ENCODE measurements at places on chromosomes 7 and 10.

DNA sequence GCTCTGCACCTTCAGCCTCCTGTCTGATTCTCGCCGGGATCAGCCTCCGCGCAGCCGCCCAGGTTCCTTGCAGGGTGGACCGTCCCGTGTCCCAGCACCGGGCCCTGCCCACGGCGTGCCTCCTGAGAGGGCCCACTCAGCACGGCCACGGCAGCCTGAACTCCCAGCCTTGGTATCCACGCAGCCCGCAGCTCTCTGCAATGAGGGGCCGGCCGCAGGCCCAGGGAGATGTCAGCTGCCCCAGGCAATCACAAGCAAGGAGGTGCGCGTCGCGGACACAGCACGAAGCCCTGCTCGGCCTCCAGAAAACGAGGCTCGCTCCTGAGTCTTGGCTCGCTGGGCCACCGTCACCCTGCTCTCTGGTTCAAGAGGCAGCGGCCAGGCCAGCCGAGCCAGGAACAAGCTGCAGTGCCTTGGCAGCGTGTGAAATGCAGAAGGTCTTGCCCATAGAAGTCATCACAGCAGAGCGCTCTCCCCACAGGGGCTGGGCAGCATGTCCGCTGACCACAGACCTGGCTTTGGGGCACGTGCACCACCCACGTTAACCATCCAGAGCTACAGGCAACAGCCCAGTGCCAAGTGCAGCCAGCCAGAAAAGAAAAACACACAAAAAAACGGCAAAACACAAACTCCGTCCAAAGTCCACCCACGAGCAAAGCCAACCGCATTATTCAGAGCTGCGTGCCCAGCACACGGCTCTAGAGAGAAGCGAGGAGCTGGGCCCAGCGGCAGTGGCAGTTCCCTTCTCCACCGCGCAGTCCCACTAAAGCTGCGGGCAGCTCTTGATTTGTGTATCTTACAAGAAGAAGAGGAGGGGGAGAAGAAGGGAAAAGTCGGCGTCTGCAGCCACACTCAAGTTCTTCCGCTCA lies 13.9 kb downstream of the GPER1 start:
- no peak for DNase-seq

DNA sequence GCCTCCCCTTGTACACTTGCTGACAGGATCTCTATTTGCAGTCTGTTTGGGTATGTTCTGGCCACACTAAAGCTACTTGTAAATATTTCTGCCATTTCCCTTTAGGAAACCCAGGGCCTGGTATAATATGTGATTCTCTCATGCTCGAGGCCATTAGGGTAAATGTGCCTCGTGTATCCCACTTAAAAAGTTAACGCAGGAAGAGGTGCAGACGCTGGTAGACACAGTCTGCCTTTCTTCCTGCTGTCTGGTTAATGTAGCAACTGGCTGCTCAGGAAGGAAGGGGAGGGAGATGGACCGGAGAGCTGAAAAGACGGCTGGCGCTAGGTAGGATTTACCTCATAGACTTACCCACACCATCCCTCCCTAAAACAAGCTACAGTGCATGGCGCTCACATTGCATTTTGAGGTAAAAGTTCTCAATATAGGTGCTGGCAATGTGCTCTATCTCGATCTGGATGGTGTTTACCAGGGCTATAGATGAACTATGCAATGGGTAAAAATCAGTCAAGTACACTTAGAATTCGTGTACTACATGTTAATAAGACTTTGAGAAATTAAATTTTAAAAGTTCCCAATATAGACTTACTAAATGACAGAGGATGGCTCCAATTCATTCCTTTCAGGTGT lies 125.9 kb downstream of the JAZF1 start:
- no peak for DNase-seq

- DNase-seq: no peak
Measured at GRCh38 chr10:60627778-60628748, 150.2 kb upstream of the CDK1 start.

DNA sequence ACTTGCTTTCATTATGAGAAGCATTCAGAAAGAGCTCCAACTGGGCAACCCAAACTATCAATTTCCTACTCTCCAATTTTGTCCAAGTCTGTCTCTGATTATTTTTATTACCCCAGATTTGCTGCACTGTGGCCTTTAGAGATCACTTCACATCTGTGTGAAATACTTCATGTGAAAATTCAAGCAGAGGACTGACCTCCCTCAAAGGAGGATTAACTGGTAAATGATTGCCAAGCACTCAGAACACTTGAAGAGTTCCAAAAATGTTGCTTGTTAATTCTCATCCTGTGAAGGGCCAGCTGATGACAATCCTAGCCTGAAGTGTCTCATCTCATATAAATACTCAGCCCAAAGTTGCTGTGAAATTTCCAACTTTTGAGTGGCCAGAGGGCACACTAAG lies 182.8 kb upstream of the DGKB start:
- no peak for DNase-seq

GRCh38 chr7:96401200-96401599 lies 79.3 kb upstream of the SLC25A13 start:
- no peak for DNase-seq

DNA sequence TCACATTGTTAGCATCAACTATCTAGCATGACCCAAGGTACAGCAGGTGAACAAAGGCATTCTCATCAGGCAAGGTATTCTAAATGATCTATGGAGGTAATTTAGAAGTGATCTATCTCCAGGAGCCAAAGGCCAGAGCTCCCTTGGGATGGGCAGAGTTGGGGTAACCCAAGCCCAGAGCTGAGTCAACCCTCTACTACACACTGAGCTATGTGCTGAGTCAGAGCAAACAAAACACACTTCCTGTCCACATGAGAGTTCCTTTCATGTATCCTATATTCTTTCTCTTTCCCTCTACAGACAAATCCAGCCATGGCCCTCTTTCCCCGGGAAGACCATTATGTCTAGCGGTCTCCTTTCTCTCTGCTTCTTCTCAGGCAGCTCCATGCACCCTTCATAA lies 68.2 kb upstream of the AGK start:
- DNase-seq: no peak

- no peak for DNase-seq
Measured at GRCh38 chr10:43044961-43045621, 31.8 kb upstream of the RET start.
